Activated naive CD4-positive, alpha-beta T cell treated with anti-CD3 and anti-CD28 coated beads for 36 hours (primary cell): ENCODE measurements at places on chromosomes 11 and 22. TPM values are rescaled to one million over a fixed set of nuclear protein-coding genes. Genes with fewer than 3 reads are reported as not detected.

DNA sequence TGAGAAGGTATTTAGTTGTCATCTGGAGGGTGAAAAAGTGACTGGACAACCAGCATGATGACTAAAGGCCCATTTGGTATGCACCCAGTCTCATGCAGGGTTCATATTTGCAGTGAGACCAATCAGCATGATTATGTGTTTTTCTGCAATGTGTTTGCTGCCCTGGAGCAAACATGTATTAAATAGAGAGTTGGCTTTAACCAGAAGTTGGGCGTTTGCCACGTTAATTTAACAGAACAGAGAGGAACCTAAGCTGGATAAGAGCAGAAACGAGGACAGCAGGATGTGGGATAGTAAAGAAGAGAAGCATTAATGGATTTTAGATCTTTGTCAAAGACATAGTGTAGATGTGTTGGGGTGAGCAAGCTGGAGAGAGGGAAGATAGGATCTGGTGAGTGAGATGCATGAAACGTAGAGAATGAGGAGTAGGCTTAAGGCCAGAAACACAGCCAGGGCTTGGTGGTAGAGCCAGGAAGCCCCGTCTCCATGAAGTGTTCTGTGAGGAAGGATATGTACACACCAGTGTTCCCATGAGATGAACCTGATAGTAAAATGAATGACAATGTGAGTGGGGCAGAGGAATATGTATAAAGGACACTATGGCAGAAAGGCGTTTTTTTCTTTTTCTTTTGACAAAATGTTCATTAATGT lies 164.0 kb upstream of the PDGFD start:
- H3K4me3 ChIP-seq, result no peak overlapping the region
- no peaks in the 10 kb centered on the region for H3K27me3 ChIP-seq
- DNase-seq, result no peak
- H3K36me3 ChIP-seq, result no peaks in the 10 kb centered on the region

DNA sequence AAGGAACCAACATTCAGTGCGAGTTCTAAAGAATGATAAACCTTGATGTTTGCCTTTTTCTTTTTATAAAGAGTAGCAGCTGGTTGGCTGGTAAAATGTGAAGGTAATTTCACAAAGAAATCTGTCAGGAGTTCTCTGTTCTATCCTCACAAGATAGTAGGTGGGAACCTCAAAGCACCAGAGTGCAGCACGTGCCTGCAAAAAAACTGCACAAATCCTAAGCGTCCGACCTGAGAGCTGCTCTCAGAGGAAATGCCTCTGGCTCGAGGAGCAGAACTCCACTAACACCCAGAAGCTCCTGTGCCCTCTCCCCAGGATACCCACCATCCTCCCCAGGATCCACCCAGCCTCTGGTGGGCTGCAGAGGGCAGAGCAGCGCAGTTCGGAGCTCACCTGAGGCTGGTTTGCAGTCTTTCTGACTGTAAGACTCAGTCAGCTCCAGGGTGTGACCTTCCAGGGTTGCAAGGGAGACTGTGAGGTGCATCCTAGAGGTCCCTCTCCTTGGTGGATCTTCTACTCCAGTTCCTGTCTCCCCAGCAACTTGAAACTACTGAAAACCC lies 23.5 kb downstream of the PRDM10 start:
- H3K27me3 ChIP-seq, result no peaks in the 10 kb centered on the region
- H3K36me3 ChIP-seq, result peaks cover 3% of the 10 kb centered on the region
- no peak overlapping the region for H3K4me3 ChIP-seq
- H3K4me1 ChIP-seq, result peaks cover 4% of the 10 kb centered on the region
- no peak overlapping the region for H3K27ac ChIP-seq
- no peak for DNase-seq

SCUBE2 gene
- 0.31 TPM for total RNA-seq

MUC2 gene
- not detected for total RNA-seq

PRODH gene
- 0.30 TPM for total RNA-seq

GRCh38 chr22:30984317-30984716 lies 15.3 kb downstream of the TUG1 start:
- H3K36me3 ChIP-seq, result no peaks in the 10 kb centered on the region
- no peaks in the 10 kb centered on the region for H3K4me1 ChIP-seq
- no peak overlapping the region for H3K27ac ChIP-seq

- no peak for DNase-seq
- no peak overlapping the region for H3K27ac ChIP-seq
- no peaks in the 10 kb centered on the region for H3K27me3 ChIP-seq
- peaks cover under 1% of the 10 kb centered on the region for H3K4me1 ChIP-seq
- no peaks in the 10 kb centered on the region for H3K36me3 ChIP-seq
These were observed 72.1 kb downstream of the BRD1 start for GRCh38 chr22:49755631-49756001.

DNA sequence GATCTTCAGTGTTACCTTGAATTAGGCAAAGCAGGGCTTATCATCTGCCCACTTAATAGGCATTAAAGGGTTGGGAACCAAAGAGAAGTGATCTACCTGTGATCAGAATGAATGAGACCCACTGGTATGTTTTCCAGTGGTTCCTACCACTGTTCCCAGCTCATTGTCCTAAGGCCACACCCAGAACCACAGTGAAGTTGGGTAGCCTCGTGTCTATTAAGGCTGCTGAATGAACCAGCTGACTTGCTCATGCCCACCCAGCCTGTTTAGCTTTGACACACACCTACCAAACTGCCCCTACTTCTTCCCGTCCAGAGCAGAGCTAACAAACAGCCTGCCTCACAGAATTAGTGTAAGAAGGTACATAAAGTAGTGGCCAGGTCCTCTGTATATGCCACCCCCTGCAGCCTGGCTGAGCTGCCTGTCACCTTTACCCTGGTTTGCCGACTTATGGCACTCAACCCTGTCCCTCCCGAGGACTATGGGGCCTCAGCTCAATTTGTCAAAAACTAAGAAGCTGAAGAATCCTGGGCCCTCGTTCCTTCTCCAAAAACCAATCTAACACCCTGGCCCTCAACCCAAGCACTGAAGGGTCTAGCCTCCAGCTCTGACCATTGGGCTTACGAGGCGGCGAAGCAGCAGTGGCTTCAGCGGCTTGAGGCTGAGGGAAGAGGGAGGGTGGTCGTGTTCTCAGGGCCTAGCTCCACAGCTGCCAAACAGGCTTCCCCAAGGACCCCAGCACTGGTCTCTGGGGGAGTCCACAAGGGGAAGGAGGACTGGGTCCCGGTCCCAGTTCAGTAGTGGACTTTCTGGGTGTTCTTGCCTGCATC lies 9.8 kb downstream of the UCP2 start:
- DNase-seq, result no peak
- H3K27me3 ChIP-seq, result no peaks in the 10 kb centered on the region
- H3K4me3 ChIP-seq, result no peak overlapping the region
- H3K4me1 ChIP-seq, result peaks cover 93% of the 10 kb centered on the region

- no peaks in the 10 kb centered on the region for H3K4me1 ChIP-seq
- DNase-seq, result no peak
- peaks cover 2% of the 10 kb centered on the region for H3K27me3 ChIP-seq
- H3K36me3 ChIP-seq, result no peaks in the 10 kb centered on the region
- no peak overlapping the region for H3K27ac ChIP-seq
- no peak overlapping the region for H3K4me3 ChIP-seq
These were observed 53.3 kb downstream of the BLID start for GRCh38 chr11:122062763-122063162.

MMP11 gene
- total RNA-seq, result 0.47 TPM

C22orf42 gene
- not detected for total RNA-seq

GRCh38 chr22:45880716-45881523 lies 96.0 kb downstream of the WNT7B start:
- H3K27ac ChIP-seq, result no peak overlapping the region
- H3K27me3 ChIP-seq, result peaks cover 40% of the 10 kb centered on the region
- no peaks in the 10 kb centered on the region for H3K36me3 ChIP-seq
- no peak for DNase-seq
- H3K4me1 ChIP-seq, result peaks cover 3% of the 10 kb centered on the region
- H3K4me3 ChIP-seq, result no peak overlapping the region

ARHGAP20 gene
- total RNA-seq, result 0.19 TPM

CCDC73 gene
- not detected for total RNA-seq

C11orf91 gene
- not detected for total RNA-seq

ANO9 gene
- total RNA-seq, result 31.0 TPM

DNA sequence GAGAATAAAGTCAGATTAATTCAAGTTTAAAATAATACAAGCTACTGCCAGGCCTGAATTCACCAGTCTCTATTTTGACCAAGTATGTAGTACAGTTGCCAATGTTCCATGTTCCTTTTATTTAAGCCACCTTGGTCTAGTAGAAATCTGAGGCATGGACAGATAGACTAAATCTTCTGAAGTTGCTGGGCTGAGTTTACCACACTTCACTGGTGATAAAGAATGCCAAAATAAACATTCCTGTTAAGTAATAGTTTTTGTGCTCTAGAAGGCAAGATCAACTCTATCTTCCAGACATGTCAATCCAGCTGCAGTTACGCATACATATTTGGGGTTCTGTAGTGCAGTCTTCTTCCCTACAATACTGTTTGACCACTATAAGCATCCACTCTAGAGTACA lies 83.9 kb upstream of the C11orf87 start:
- no peak for DNase-seq
- H3K4me1 ChIP-seq, result no peaks in the 10 kb centered on the region
- no peak overlapping the region for H3K27ac ChIP-seq
- H3K27me3 ChIP-seq, result no peaks in the 10 kb centered on the region
- H3K4me3 ChIP-seq, result no peak overlapping the region

DNA sequence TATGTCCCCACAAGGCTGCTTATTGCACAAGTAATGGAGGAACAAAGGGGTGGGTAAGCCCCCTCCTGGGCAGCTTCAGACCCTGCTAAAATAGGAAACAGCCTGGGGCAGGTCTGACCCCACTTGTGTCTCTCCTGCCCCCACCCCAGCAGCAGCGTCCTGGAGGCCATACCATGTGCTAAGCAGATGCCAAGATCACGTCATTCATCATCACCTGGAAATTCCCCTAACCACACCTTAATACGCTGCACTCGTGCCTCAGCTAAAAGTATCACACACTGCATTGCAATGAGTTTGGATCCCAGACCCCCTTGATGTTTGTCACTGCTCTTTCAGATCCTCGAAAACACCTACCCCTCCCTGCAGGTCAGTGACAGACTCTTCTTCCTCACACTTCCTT lies 27.8 kb upstream of the GGTLC2 start:
- peaks cover 10% of the 10 kb centered on the region for H3K4me1 ChIP-seq
- H3K27me3 ChIP-seq, result no peaks in the 10 kb centered on the region
- no peak overlapping the region for H3K4me3 ChIP-seq
- no peak overlapping the region for H3K27ac ChIP-seq

DNA sequence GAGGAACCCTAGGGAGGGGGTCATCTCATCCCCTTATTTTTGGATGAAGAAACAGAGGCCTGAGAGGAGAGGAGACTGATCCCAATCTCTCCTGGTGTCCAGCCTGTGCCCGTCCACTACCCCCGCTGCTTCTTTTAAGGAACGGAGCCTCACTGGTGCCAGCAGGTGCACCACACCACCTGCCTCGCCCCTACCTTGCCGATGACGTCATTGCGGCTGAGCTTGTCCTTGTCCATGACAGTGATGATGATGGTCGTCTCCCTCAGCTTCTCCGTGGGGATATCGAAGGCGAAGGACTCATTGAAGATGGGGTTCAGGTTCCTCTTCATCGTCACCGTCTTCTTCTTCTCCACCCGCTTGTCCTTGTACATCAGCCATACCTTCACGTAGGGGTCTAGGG lies 14.3 kb downstream of the LRRC10B start:
- H3K36me3 ChIP-seq, result no peaks in the 10 kb centered on the region
- peaks cover 4% of the 10 kb centered on the region for H3K27me3 ChIP-seq
- no peak overlapping the region for H3K4me3 ChIP-seq
- no peak for DNase-seq

DNA sequence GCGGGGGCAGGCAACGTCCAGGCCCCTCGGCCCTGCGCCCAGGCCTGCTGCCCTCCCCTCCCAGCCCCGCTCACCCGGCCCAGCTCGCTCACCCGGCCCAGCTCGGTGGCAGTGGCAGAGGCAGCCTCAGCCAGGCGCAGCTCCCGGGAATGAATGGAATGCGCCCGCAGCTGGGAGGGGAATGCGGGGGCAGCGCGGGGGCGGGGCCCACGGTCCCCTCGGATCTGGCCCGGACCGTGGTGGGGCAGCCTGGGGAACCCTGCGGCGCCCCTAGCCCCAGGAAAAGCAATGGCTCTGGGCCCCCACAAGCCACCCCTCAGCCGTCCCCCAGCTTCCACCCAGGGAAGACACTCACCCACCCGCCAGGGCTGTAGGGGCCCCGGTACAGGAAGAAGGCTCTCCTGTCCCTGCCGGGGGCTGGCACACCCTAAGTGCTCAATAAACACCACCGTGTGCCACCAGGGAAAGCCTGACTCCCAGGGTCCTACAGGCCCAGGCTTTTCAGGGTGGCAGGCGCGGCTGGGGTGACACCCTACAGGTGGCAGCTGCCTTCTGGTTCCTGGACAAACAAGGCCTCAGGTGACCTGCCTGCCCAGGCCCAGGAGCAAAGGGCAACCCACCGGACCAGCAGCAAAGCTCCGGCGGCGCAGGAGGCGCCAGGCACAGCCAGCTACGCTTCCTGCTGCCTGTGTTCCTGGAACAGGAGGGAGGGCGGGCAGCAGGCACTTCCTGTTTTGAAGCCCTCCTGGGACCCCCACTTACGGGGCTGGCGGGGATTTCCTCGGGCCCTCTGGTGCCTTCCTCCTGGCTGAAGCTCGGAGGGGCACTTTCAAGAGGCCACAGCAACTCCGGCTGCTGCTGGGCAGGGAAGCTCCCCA lies 13.8 kb downstream of the PLXNB2 start:
- peaks cover 15% of the 10 kb centered on the region for H3K27me3 ChIP-seq
- H3K36me3 ChIP-seq, result no peaks in the 10 kb centered on the region
- DNase-seq, result no peak
- H3K4me3 ChIP-seq, result no peak overlapping the region

FAM227A gene
- 0.36 TPM for total RNA-seq

- H3K4me3 ChIP-seq, result no peak overlapping the region
- H3K36me3 ChIP-seq, result no peaks in the 10 kb centered on the region
- no peak overlapping the region for H3K27ac ChIP-seq
- H3K27me3 ChIP-seq, result no peaks in the 10 kb centered on the region
- H3K4me1 ChIP-seq, result no peaks in the 10 kb centered on the region
- no peak for DNase-seq
These were observed 20.9 kb upstream of the CSNK2A3 start for GRCh38 chr11:11373934-11374333.

CRYBB2 gene
- total RNA-seq, result not detected

DNA sequence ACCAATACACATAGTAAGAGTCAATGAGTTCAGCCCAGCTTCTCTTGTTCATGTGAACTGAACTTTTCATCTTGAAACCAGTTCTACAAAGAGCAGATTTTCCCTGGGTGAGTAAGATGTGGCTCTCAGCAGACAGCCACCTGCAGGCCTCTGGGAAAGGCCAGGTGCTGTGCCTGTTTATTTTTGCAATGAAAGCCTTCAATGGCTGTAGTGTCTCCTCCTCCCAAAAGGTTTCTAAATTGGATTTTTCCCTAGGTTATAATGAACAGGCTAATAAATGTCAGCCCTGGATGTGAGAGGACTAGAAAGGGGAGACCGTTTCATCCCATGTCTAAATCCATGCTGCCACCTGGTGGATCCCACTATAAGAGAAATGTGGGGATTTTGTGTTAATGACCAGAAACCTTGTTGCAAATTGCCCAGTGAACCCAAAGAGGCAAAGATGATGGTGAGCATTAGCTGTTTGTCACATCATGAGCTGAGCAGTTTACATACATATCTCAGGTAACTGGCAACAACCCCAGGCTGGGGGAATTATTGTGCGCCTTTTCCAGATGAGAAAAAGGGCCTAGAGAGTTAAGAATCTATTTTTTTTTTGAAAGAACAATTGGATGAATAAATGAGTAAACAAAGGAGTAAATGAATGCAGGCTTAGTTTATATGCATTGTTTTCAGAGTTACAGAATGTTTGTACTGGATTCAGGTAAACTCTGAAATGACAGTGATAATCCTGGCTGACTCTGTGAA lies 12.7 kb downstream of the C11orf91 start:
- H3K4me1 ChIP-seq, result peaks cover 3% of the 10 kb centered on the region
- peaks cover 12% of the 10 kb centered on the region for H3K27me3 ChIP-seq
- no peak overlapping the region for H3K4me3 ChIP-seq
- DNase-seq, result peak; percentile 36
- no peak overlapping the region for H3K27ac ChIP-seq
